Fibroblast of skin of right quadriceps (primary cell): ENCODE measurements at places on chromosomes 13 and 19.
A peak's percentile ranks its signal among the peaks of the same experiment; 100 is the strongest.

DNA sequence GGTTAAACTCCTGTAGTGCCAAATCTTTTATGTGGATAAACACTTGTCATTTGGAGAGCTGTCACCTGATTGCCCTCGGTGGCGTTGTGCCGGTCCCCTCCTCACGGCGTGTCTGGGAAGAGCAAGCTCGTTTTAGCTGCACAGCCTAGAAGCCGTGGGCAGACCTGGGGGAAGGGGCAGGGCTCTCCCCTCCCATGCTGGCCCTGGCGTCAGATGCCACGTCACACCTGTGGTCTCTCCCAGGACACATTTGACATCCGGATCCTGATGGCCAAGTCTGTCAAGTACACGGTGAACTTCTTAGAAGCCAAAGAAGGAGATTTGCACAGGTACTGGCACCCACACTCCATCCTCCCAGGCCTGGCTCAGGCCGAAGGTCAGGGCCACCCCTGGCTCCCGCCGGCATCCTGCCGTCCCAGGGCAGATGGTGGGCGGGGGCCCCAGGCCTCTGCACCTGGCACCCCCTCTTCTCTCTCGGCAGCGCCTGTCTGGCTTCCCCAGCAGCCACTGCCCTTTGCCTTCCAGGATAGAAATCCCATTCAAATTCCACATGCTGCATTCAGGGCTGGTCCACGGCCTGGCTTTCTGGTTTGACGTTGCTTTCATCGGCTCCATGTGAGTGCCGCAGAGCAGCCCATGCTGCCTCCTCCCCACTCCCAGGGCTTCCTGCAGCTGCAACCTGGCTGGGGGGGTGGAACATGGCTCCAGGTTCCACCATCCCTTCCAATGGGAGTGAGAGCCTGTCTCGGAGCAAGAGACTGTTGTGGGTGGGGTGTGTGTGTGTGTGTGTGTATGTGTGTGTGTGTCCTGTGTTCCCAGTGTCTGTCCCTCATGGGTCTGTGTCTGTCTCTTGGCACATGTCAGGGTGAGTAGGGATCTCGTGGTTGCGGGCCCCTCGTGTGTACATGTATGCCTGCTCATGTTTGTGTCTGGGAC is 8.8 kb downstream of the YIPF2 start:
- no peak for DNase-seq

DNA sequence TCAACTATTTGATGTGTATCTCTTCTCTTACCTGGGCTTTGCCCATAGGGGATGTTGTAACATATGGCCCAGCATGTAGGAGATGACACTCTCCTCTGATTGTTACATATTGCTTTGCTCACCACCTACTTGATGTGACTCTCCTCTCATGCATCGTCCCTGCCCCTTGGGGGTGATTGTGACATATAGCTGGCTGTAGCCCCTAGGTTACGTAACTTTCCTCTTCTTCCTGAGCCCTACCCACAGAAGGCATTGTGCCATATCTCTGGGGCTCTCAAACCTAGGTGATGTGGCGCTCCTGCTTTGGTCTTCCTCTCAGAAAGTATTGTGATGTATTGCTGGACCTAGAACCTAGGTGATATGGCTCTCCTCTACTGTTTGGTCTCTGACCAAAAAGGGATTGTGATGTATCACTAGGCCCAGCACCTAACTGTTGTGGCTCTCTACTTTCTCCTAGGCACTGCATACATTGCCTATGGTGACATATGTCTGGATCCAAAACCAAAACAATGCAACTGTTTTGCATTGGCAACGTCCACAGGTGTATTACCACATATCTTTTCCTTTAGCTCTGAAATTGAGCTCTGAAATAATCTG is 71.9 kb upstream of the ZNF724 start:
- no peak for DNase-seq

GRCh38 chr13:22883956-22884355 is 296.8 kb upstream of the SGCG start:
- no peak for DNase-seq

DNA sequence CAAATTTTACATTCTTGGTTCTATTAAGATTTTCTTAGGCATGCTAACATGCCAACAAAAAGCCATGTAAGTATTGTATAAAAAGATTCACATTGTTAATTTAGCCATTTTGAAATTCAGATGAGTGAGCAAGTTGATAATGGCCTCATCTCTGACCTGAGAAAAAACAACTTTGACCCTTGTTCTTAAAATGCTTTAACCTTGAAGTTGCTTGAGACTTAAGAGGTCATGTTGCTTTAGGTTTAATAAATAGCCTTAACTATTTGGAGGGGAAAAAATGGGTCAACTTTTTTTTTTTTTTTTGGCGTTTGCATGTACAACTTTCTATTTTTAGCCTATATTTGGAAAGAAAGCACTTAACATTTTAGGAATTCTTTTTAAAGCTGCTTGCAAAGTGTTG is 6.0 kb downstream of the MIR17HG start:
- no peak for DNase-seq

DNA sequence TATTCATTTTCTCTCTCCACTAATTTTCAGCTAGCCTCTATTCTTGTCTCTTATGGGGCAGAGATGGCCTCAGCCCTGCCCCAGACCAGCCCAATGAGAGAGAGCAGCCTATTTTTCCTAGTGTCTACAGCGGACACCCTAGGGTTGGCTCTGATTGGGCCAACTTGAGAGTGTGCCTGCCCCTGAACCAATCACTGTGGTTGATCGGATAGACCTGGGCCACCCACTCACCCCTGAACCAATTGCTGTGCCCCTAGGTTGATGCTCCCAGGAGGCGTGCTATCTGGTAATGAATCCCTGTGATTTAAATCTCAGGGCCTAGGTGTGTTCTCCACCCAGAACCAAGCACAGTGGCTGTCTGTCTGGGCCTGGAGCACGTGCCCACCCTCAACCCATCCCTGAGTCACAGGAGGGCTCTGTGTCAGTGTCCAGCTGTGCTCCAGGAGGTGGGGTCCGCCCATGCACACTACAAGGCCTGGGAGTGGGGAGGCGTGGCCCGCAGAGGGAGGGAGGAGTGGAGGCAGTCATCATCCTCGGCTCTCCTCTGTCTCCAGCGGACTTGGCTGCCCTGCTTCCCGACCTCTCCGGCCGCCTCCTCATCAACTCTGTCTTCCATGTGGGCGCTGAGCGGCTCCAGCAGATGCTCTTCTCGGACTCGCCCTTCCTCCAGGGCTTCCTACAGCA is 14.9 kb upstream of the SCN1B start:
- DNase-seq: no peak

- DNase-seq: peak; percentile 45
Observed at GRCh38 chr19:39539165-39539517, 820 bp downstream of the EID2 start.

GRCh38 chr13:60273971-60274527 is 110.3 kb upstream of the DIAPH3 start:
- DNase-seq: no peak

GRCh38 chr19:48353677-48354076 is 10.1 kb downstream of the TMEM143 start:
- DNase-seq: no peak

- no peak for DNase-seq
Observed at GRCh38 chr13:75418997-75419396, 63.0 kb downstream of the TBC1D4 start.

DNA sequence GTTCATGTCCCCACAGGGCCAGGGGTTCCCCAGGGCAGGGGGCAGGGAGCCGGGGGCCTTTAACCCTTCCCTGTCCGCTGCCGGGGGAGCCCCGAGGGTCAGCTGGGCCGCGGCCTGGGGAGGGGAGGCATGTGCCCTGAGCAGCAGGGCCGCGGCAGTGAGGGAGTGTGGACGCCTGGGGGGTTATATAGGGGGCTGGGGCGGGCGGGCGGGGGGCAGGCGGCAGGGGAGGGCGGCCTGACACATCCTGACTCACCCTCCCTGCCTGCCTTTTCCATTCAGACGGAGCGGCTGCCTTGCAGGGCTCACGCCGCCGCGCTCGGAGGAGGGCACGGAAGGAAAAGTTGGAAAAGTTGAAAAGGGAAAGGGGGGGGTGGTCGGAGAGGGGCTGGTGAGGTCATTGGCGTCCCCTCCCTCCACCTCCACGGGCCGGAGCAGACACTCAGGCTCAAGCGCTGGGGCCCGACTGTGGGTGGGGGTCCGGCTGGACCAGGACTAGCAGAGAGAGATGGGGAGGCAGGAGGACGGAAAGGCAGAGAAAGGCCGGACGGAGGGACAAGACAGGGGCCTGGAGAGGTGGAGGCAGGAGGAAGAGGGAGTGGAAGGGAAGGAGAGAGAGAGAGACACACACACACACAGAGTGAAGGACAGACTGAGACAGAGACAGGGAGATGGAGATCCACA is at the start of gene IL11:
Gene IL11, minus strand, starts transcription at position 159 of the 684 bp plus-strand sequence. Its CDS starts 153 bp downstream, at position 6.
- DNase-seq: peak; percentile 75

DNA sequence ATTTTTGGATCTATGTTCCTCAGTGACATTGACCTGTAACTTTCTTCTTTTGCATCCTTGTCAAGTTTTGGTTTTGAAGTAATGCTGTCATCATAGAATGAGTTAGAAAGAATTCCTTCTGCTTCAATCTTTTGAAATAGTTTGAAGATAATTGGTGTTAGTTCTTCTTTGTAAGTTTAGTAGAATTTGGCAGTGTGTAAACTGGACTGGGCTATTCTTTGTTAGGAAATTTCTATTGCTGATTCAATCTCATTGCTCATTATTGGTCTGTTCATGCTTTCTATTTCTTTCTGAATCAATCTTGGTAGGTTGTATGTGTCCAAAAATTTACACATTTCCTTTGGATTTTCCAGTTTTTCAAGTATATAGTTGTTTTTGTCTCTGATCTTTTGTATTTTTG is 101.7 kb upstream of the SPRY2 start:
- DNase-seq: no peak

- DNase-seq: no peak
Observed at GRCh38 chr19:16509141-16510061, 13.2 kb downstream of the C19orf44 start.
